ENCODE measurements at places on chromosomes 2 and 18. TPM values are rescaled to one million over a fixed set of nuclear protein-coding genes. Genes with fewer than 3 reads are reported as not detected.

Gene FHOD3
- not detected for total RNA-seq

Gene POLR1A
- 33.8 TPM for total RNA-seq

GRCh38 chr2:168465594-168465993 lies 9.5 kb downstream of the CERS6 start:
- no peak overlapping the region for H3K4me3 ChIP-seq
- H3K27me3 ChIP-seq: no peaks in the 10 kb centered on the region

DNA sequence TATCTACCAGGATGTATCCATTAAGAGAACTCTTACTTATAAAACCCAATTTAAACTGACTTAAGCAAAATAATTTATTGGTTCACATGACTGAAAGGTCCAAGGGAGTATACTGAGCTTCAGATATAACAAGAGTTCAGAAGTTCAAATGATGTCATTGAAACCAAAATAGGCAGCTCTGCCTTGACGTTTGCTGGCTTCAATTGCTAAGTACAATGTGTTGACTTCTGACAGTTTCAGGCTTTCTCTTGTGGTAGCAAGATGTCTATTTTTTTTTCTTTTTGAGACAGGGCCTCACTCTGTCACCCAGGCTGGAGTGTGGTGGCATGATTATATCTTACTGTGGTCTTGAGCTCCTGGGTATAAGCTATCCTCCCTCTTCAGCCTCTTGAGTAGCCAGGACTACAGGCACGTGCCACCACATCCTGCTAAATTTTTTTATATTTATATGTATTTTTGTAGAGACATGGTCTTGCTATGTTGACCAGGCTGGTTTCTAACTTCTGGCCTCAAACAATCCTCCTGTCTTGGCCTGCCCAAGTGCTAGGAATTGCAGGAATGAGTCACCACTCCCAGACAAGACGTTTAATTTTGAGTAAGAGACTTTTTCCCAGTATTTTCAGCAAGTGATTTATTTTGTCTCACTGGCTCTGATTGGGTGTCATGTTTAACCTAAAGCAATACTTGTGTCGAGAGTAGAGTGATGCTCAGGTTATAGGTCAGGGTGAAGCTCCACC lies 184.8 kb downstream of the NR4A2 start:
- H3K27me3 ChIP-seq: peaks cover 3% of the 10 kb centered on the region
- no peaks in the 10 kb centered on the region for H3K36me3 ChIP-seq
- DNase-seq: no peak
- no peaks in the 10 kb centered on the region for H3K4me1 ChIP-seq
- H3K4me3 ChIP-seq: no peak overlapping the region
- no peak overlapping the region for H3K27ac ChIP-seq

Data from activated CD4-positive, alpha-beta memory T cell treated with anti-CD3 and anti-CD28 coated beads for 36 hours (primary cell).